Caudate nucleus (tissue), 63 donors: ENCODE measurements at places on chromosomes 16 and 17.

DNA sequence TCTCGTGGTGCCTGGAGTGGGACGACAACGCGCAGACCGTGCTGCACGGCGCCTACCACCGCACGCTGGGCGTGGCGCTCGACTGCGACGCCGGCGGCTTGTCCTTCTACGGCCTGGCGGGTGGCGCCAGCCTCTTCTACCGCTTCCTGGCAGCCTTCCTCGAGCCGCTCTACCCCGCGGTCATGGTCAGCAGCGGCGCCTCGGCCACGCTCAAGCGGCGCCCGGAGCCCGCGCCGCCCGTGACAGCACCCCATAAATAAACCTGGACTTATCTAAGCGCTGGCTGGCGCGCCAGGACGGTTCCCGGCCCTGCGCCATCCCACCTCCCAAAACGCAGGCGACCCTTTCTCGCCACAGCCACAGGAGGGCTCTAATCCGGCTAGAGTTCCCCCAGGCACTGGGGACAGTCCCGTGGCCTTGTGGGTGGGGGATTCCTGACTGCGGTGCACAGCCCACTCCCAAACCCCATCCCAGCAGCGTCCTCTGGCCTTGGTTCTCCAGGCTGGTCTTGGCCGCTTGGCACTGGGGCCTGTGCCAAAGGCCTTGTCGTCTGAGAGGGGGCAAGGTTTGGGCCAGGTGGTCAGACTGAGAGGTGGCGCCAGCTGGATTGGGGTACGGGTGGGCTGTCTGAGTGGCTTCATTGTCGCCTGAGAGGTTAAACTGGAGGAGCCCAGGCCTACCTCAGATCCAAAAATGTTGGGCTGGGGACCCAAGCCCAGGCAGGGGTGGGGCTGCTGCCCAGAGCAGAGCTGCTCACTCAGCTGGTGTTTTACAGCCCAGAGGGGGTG lies 10.1 kb upstream of the SLC16A5 start:
- peak; percentile 14 for DNase-seq

GRCh38 chr16:1211451-1212268 lies 13.4 kb downstream of the TPSG1 start:
- DNase-seq, result no peak

- DNase-seq, result no peak
These were observed 74.8 kb downstream of the IRX6 start for GRCh38 chr16:55398762-55399161.

GRCh38 chr17:31722251-31723056 lies 136.6 kb downstream of the COPRS start:
- DNase-seq, result no peak

GRCh38 chr17:61416540-61417363 lies 17.1 kb downstream of the TBX2 start:
- DNase-seq, result peak; percentile 62

GRCh38 chr16:86388976-86389375 lies 121.4 kb upstream of the FOXF1 start:
- no peak for DNase-seq

GRCh38 chr17:50194934-50195865 lies 6.2 kb downstream of the COL1A1 start:
- no peak for DNase-seq

GRCh38 chr17:50926523-50926922 lies 60.4 kb upstream of the TOB1 start:
- DNase-seq, result no peak

DNA sequence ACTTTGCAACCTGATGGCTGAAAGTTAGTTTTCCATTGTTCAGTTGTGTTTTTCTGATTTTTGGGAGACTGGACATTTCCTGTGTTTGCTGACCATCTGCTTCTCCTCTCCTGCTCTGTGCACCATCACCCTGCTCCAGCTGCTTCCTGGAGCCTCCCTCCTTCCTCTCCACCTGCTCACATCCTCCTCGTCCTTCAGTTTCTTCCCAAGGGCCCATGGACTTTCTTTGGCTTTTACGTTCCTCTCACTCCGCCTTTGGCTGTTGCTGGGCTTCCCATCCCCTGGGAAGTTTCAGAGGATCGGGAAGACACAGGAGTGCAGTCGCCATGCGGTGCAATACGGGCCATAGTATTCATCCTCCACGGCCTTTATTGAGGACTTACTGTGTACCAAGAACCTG lies 61.6 kb downstream of the TNFRSF13B start:
- DNase-seq, result no peak

DNA sequence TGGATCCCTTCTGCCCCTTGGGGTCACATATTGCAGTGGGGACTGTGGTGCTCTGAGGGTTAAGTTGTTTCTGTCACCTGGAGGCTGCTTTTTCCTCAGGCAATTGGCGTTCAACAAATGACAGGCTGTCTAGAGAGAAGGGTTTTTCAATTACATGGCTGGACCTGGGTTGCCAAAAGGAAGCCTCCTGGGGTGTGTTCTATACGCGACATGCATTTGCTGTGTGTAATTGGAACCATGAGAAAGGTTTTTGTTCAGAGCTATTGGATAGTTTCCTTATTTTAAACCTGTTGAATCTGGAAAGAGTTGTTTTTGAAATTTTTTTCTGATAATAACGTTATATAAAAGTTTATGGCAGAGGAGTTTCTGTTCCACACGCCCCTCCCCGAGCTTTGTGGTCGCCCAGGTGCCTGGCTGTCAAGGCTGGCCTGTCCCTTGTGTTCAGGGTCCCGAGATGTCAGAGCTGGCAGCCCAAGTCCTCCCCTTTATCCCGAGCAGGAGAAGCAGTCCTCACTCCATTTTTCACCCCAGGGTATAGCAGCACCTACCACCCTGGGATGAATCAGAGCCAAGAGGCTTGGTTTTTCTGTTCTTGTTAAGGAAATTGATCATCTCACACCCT lies 26.1 kb upstream of the ZNF750 start:
- DNase-seq, result no peak

DNA sequence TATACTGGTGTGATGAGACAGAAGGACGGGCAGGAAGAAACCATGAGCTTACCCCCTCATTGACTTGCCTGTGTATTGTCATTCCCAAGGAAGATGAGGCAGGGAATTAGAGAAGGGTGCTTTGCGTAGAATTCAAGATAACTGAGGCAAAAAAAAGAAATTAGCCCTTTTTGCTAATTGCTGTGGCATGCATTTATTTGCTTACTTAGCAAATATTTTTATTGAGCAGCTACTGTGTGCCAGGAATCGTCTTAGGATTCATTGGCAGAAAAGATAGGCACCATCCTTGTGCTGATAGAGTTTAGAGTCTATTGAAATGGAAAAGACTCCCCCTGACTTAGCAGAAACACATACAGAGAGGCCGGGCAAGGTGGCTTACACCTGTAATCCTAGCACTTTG lies 541.9 kb downstream of the TMEM114 start:
- DNase-seq, result no peak
